ENCODE measurements at places on chromosomes 3 and 15.

DNA sequence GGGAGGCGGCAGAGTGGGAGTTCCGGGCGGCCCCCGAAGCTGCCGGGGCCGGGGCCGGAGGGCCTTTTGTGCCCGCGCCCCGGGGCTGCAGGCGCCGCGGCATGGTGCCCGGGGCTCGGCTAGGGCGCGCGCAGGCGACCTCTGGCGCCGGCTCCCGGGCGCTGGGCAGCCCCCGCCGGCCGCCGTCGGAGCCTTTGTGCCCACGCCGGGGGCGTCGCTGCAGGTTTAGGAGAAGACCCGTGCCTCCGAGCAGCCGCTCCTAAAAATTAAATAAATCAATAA, 299 bp downstream of the PAQR9 start:
- DNase-seq, result no peak

DNA sequence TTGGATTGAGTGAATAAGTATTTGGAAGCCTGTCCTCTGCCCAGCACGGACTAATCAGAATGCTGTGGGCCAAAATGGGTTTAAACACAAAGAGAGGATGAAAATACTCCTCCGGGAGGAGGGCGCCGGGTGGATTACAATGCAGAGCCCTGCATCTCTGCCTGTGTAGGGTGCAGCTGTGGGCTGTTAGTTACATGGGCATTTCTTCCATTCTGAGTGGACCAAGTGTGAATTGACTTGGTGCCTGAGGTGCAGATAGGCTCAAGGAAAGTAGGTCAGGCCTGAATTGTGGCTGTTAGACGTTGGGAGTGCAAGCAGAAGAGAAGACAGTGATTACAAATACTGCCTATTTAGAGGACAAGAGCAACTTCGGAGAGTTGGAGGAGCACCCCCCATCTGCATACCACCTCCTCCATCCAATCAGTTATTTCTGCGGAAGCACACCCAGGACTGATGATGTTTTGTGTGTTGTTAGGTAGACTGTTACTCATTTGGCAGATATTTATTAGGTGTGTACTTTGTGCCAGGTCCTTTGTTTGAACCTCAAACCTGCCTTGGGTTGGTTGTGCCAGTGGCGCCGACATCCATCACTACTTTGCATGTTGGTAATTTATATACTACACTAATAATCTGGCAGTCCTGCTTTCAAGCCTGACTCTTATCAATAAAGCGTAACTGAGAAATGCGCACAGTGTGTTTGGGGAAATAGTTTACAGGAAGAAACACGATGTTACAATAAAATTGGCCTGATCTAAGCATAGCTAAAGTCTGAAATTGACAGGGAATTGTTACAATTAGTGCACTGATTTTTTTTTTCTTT, 33.0 kb downstream of the PTPRG start:
- no peak for DNase-seq

- DNase-seq, result no peak
These were observed 272.7 kb downstream of the OCA2 start for GRCh38 chr15:27826411-27826810.

- DNase-seq, result no peak
These were observed 403.6 kb upstream of the CDIN1 start for GRCh38 chr15:36175741-36176291.

DNA sequence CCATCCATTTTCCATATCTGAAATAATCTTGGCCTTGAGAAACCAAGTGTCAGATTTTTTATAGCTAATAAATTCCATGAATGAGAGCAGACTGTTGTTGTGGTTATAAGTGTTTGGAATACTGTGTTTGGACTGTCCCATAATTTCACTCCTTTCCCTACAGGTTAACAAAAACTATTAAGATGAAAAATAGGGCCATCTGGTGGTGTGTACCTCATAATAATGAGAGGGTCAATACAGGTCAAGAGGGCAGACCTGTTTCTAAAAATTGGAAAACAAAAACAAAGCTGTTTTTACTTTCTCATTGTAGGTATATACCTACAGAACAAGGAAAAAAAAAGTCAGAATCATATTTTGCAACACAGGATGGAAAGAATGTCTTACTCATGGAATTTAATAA, 553.8 kb upstream of the SGO1 start:
- no peak for DNase-seq

- DNase-seq, result no peak
These were observed 39.6 kb downstream of the VPS13C start for GRCh38 chr15:62020576-62021160.

DNA sequence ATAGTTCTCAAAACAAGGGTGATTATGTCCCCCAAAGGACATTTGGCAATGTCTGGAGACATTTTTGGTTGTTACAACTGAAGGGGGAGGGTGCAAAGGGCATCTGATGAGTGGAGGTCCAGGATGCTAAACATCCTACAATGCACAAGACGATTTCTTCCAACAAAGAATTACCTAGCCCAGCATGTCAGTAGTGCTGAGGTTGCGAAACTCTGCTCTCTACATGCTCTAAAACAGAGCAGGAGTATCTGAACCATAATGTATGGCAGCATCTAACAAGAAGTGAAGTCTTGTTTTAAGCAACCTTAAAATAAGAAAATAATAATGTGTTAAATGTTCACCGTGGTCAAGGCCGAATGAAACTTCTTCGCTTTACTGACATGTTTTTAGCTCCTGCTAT, 7.0 kb downstream of the GYG1 start:
- DNase-seq, result no peak

DNA sequence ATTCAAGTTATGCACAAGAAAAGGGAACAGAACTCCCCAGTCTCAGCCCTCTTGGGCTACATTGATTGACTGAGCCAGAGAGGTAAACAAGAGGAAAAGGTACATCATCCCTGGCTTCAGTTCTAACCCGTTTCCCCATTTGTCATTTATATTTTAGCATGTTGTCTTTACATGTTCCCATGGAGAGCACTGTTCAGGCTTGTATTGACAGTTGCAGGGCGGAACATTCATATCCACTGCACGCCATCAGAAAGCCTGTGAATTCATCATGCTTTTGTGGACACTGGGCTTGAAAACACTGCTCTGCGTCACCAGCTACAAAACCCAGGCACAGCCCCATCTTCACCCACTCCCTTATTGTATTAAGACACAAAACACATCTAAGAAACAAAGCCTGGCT, 240.9 kb upstream of the EIF1B start:
- no peak for DNase-seq

DNA sequence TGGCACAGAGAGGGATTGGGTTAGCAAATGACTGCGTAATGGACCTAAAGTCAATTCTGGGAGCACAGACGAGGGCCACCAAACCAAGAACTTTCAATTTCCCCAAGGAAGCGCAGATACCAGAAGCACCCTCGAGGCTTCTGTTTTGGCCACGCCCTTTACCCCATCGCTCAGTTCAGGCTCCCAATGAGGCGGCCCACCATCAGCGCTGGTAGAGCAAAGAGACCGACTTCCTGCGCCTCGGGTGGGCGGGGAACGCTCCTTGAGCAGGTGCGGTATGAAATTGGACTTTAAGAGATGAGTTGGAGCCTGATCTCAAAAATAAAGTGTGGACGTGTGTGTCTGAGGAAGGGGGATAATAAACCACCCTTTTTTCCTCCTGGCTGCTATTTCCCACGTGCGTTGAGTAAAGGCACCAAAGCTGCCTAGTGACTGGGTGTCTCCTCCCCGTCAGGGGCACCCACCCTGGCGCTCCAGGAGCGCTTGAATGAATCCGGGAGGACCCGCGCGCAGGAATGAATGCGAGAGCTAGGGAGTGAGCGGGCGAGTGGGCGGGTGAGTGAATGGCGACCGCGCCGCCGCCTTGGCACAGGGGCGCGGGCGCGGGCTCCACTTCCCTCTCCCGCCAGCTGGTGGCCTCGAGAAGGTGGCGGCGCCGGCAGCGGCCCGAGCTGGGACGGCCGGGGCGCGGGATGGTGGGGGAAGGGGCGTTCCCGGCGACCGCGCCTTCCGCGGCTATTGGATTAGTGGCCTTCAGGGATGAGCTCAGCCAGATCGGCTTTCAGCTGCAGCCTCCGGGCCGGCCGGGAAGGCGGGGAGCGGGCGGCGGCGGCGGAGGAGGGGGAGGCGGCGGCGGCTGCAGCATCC, at the start of gene SPSB4:
Gene SPSB4, plus strand, starts transcription at position 772 of the 867 bp plus-strand sequence. CDS start 14,758 bp downstream, outside the sequence.
- DNase-seq, result no peak

GRCh38 chr15:89402518-89402805, 67.8 kb upstream of the POLG start:
- no peak for DNase-seq

DNA sequence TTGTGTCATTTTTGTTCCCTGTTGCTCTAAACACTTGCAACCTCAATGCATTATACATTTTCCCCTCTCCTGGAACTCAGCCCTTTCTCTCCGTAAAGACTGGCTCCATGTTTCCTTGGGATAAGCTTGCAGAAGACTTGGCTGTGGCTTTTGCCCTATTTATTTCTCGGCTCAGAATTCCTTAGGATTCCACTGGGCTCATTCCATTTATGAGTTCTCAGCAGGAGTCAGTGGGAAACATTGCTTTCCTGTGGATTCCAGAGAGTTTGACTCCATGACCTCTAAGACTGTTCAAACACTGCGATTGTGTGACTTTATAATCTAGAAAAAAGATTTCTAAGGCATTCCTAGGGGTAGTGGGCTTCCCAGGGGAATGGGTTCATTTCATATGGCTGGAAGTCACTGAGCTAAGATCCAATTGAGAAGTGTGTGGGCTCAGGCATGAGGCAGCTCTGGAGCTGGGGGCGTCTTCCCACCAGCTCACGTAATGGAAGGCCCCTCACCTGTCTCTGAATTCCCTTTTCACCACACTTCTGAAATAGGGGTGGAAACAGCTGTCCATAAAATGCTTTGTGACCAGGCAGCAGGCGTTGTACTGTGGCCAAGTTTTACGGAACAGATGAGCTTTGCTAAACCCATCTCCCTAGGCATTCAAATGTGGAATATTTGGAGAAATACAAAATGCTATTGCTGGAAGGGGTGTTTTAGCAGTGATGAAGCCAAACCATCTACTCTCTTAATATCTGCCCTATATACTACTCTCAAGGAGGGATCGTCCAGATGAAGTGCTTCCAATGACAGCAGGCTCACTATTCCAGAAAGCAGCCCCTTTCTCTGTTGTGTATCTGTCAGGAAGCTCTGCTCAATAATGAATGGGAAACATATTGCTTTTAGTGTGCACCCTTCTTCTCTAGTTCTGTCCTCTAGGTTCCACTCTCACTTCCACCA, 91.8 kb upstream of the BCL6 start:
- no peak for DNase-seq

GRCh38 chr15:91824256-91824655, 29.3 kb upstream of the SLCO3A1 start:
- no peak for DNase-seq

- DNase-seq, result no peak
These were observed 13.4 kb downstream of the KLF13 start for GRCh38 chr15:31340047-31340446.

DNA sequence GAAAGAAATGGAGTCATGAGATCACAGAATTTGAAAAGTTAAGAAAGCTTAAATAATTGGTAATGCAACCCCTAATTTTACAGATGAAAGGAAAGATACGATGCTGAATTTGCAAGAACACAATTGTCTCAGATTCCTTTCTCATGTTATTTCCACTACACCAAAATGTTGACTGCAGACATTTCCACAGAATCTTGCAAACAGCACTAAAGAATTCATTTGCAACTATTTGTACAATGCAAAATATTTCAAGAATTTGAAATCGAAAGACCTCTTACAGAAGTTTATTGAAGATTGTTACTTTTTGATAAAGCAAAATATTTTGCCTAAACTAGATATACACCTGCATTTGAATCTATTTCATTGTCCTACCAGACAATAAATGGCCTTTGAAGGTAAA, 194.1 kb upstream of the KCNMB2 start:
- DNase-seq, result no peak

DNA sequence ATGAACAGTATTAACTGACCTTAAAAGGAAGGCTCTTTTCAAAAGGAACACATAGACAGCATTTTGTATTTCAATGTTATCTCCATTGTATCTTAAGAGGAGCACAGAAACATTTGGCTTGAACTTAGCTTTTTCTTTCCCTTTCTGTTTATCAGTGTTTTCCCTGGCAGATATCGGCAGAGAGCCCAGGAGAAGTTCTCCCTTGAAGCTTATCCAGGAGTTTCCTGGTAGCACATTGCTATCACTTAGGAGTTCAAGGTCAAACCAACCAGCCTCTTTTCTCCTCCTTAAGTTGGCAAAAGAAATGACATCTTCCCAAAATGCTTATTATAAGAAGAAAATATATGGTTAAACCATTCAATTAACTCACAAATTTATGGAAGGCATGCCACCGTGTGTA, 344.6 kb upstream of the UBE2E2 start:
- DNase-seq, result no peak

DNA sequence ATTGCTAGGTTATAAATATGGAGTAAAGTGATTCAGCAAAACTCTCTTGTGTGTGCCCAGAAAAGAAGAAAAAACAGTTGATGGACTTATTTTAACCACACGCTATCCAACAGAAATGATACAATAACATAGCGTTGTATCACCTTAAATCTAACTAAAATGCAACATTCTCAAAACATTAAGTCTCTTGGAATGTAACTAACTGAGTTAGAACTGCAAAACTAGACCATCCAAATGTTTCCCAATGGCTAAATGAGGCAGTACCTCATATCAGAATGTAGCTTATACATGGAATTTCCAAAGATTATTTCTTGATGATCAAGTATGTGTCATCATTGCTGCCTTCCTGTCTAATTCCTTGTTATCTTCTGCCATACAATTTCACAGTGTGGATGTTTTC, 187.9 kb downstream of the CNTN3 start:
- no peak for DNase-seq

- DNase-seq, result no peak
These were observed 17.2 kb upstream of the CD200 start for GRCh38 chr3:112315791-112316190.

DNA sequence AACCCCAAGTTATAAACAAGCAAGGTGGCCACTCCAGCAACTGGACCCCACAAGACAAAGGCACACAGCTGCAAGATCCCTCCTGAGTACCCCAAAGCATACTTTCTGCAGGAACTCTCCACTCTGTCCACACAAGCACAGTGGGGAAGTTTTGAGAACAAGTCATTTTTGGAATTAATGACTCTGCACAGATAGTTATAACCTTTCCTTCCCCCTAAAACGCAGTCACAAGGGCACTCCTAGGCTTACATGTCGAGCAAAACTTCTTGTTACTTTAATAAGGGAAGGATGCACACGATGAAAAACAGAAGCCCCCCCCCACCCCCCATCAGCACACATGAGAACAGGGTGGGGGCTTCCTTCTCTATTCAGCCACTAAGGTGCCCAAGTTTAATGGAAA, 1.2 kb downstream of the STIMATE start:
- no peak for DNase-seq

DNA sequence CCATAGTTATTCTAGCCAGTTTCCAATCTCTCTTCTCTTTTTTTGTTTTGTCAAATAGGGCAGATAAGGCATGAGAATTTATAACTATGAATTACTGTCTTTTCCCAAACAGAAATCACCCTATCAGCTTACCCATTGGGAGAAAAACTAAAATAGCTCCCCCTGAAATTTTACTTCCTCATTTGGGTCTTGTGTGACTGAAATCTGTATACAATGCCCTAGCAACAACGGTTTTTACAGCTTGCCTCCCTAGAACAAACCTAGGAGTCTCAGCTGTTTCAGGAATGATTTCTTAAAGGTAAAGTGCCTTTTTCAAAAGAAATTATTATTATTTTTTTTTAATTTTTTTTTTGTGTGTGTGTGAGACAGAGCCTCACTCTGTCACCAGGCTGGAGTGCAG, 56.8 kb downstream of the CD86 start:
- DNase-seq, result no peak

Data from T-helper 1 cell (primary cell).